ENCODE measurements at places on chromosomes 5 and 9.

GRCh38 chr5:32831624-32832023, 120.5 kb downstream of the NPR3 start:
- no peak for DNase-seq

- DNase-seq, result no peak
These were observed 47.3 kb downstream of the FSTL4 start for GRCh38 chr5:133564921-133565565.

- no peak for DNase-seq
These were observed 137.4 kb downstream of the DAB2IP start for GRCh38 chr9:121788686-121789366.

DNA sequence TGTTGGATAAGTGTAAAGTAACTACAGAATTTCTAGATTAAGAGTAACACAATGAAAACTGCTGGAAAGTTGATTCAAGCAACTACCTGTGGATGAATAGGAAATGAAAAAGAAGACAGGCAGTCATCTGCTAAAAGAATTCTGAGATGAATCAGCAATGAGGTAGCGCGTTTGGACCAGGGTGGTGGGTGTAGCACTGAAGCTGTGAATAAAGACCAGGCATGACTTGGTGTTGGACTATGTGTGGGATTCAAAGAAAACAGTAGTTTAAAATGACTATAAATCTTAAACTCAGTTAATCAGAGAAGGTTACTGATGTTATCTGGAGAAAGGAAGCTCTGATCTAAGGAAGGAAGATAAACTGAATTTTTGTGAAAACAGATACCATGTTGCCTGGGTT, 159.8 kb downstream of the FBN2 start:
- no peak for DNase-seq

DNA sequence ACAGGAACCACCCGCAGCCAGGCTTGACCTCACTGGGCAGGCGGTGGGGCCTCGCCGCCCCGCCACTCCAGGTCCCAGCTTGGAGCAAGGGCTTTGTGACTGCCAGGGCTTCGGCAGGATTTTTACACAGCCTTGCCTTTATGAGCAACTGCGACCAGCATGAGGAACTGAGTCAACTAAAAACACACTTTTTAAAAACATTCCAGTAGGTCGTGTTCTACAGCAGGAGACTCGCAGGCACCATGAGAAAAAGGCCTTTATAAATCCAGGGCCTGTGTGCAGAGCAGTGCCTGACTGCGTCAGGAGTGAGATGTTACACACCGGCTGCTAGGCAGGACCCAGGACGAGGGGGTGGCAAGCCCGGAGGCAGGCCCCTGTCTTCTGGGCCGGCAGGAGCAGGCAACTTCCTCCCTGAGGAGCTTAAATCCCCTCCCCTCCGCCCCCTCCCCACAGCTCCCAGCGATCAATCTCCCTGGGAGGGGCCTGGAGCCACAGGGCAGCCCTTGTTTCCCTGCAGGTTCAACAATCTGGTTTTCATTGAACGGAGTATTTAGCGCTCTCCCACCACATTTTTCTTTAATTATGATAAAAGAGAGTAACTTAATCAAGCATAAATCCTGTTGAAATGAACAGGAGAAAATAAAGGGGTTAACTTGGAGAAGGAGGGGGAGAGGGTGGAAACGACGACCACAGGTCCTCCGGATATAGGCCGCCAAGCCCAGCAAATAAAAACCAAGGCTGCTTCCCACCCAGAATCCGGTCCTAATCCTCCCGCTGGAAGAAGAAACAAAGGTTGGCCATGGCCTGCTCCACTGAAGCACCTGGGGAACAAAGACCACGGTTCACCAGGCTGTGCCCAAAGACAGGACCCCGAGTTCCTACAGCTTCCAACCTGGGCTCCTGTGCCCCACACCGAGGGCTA, 92.5 kb downstream of the ROR2 start:
- no peak for DNase-seq

- no peak for DNase-seq
These were observed 28.8 kb upstream of the FAT2 start for GRCh38 chr5:151619812-151620460.

DNA sequence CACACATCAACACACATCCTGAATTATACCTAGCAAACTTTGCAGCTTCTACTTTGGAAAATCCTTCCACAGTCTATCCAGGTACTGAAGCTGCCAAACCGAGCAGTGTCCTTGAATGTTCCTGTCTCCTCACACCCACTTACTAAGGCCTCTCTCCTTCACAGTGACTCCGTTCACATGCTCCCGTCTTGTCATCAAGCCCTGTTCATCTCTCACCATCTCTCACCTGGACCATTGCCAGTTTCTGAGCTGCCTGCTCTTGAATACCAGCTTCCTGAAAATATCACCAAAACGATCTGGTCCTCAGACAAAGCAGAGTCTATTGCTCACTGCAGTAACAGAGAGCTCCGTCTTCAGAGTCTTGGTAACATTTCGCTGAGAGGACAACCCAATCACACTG, 57.4 kb downstream of the GCNT1 start:
- DNase-seq, result peak; percentile 71
